ENCODE measurements at places on chromosomes 7 and 10.

DNA sequence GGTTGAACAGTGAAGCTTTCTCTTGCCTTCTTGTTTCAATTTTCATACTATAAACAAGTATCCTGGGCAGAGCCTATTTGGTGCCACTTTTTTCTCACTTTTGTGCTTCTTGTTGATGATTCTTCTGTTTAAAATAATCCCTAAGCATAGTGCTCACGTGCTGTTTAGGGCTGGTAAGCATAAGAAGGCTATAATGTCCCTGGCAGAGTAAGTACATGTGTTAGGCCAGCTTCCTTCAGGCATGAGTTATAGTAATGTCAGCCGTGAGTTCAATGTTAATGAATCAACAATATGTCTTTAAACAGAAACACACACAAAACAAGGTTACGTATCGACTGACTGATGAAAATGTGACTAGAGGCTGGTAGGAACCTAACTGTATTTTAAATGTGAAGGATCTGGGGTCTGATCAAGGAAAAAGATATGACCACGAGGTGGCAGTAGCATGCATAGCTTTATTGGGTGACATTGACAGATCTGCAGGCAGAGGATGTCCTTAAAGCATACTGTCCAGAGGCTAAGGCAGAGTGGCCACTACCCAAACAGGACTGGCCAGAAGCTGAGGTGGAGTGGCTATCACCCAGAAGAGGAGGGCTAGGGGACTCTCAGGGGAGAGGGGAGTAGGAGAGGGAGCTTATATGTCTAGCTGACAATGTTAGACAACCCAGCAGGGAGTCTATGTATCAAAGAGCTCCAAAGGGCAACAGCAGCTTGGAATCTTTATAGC lies 113.7 kb downstream of the BRAF start:
- peak; percentile 74 for DNase-seq

DNA sequence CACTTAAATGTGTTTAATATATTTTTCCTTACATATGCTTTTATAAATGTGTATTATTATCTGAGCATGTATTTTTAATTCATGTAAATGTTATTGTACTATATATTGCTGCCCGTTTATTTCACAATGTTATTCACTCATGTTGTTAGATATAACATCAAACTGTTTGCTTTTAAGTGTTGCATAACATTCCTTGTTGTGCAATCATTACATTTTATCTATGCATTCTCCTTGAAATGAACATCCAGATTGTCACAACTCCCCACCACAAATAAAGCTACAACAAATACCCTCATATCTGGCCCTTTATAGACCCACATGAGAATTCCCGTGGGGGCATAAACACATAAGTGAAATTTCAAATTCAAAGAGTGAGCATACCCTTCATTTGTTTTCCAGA lies 264.2 kb downstream of the HPSE2 start:
- no peak for DNase-seq

DNA sequence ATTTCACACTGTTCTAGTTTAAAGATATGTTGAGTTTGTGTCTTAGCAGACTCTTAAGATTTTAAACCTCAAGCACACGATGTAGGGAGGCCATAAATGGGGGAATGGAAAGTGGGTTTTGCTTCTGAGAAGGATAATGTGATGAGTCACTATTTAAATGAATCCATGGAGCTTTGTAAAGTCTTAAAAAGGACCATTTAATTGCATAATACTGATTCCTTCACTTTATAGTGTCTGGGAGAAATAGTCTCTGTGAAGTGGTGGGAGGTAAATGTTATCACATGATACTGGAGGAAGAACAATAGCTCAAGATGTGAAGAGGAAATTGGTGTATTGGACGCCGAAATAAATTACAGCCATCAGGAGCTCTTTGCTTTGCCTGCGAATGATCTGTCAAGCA lies 84.0 kb upstream of the MYO3A start:
- no peak for DNase-seq

DNA sequence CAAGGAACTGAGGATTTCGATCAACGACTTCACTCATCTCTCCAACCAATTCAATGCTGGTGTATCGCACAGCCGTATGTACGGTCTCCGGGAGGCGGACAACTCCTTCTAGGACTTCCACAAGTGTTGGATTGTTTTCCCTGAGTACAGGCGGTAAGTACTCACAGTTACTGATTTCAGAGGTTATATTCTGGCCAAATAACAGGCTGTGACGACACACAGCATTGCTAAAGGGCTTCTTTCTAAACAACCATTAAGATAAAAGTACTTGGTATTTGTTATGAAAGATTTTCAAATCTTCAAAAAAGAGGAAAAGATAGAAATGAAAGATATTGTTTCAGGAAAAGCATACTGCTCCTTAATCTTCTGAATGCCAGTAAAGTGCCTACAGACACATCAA lies 52.2 kb downstream of the IRF5 start:
- no peak for DNase-seq

GRCh38 chr10:72800000-72800740 lies 93.4 kb upstream of the OIT3 start:
- DNase-seq = peak; percentile 47

DNA sequence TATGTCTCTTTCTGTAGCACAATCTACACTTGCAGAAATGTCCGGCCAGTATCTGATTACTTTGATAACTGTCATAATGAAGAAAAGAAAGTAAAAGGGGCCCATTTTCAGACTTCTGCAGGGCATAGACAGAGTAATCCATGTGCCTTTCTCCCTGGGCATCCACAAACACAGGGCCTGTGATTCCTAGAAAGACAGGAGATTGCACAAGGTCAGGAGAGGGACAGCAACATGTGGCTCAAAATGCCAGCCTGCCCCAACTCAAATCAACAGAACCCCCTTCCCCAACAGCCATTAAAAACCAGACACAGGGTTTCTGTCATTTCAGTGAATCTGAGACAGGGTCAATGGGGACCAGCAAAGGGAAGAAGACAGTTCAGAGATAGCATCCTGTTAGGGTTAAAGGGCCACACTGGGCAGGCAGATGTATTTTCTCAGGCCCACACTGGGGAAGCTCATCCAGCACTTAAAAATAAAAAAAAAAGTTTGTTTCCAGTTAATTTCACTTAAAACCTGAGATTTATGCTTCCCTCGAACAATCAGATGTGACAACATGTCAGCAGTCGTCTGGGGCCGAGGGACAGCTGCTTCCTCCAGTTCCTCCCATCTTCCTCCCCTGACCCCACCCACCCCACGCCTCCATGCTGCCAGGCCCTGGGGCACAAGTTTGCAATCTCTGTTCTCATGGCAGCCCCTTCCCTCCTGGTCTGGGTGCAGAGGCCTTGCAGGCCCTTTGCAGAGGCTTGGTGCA lies 30.7 kb upstream of the ACSL5 start:
- DNase-seq = no peak

DNA sequence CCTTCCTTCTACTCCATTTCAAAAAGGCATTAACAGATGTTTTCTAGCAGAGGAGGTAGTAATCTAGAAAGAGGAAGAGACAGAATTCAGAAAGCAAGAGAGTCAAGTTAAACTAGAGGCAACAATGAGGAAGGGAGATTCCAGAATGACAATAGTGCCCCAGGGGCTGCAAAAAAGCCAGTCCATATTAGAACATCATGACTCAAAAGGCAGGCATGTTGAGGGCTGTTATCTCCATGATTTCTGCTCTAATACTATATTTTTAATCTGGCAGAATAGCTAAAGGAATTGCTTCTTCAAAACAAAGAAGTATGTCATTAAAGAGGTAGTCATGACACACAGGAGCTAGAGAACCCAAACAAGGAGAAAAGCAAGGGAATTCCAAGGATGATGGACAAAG lies 599.6 kb downstream of the INHBA start:
- DNase-seq = no peak

DNA sequence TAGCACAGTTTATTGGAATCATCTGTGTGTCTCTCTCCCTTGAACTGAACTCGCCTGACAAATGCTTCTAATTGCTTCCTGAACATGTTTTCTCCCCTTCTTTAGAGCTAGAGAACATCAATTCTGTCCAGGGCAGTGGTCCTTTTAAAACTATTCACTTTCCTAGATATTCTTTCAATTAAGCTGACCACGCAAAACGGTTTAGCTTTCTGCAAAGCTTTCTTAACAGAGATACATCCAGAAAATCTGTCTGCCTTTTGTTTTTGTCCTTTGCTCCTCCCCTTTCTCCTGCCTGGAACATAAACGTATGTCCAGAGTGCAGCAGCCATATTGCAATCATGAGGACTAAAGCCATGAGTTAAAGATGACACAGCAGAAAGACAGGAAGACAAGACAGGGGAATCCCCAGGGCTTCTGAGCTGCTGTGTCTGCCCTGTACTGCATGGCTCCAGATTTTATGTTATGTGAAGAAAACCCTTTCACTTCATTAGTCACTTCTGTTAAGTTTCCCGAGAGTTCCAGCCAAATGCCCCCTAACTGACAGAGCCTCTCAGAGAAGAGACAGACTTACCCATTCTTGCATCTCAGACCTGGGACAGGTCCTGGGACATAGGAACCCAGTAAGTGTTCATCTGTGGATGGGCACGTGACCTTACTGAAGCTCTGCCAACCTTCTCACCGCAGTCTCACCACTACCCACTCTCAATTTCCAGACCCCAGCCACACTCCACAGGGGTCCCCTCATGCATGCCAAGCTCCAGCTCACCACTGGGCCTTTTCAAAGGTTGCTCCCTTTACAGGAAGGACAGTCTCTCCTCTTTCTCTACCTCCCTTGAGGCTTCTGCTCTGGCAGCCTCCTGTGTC lies 35.0 kb upstream of the CPXM2 start:
- no peak for DNase-seq

GRCh38 chr7:91826377-91826776 lies 54.1 kb downstream of the MTERF1 start:
- DNase-seq = no peak

- no peak for DNase-seq
Measured at GRCh38 chr7:18458830-18459229, 36.7 kb upstream of the HDAC9 start.

DNA sequence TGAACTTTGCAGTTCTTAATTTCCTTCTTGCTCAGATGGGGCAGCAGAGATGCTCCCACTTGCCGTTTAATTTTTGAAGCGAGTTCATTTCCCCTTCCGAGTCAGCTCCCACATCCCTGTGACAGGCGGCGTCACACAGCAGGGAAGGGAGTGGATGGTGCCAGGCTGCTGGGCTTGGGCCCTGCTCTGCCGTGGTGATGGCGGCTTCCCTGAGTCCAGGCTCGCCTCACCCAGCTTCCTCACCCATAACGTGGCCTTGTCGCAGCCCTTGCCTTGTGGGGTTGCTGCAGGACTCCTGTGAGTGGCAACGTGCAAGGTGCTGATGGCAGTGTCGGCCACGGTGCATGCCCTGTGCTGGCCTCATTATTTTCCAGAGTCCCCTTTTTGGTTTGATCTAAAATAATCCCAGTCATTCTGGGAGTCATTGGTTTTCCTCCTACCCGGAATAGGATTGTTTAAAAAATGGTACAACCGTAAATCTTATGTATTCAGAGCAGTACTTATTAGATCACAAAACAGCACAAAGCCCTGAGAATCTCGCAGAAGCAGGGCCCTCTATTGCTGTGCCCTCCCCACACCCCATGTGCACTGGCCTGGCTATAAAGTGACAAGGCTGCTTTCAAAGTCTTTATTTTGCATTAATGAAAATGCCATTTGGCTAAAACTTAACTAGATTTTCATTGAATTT lies 260.1 kb downstream of the WDR37 start:
- DNase-seq = peak; percentile 13

DNA sequence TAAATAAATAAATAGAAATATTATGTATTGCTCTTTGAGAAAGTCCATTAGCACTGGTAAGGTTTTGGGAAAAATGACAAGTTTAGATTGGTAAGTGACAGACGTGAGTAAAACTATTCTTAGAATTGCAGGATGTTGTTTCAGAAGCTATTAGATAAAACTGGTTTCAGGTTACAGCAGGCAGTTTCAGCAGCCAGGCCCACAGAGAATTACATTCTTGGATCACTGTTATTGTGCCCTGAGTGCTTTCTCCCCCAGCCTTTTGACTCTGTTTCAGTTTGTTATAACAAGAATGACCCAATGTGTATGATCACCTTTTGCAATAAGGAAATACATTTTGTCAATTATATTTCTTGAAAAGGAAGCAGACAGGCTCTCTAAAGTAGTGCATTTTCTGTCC lies 86.5 kb downstream of the DKK1 start:
- DNase-seq = no peak

DNA sequence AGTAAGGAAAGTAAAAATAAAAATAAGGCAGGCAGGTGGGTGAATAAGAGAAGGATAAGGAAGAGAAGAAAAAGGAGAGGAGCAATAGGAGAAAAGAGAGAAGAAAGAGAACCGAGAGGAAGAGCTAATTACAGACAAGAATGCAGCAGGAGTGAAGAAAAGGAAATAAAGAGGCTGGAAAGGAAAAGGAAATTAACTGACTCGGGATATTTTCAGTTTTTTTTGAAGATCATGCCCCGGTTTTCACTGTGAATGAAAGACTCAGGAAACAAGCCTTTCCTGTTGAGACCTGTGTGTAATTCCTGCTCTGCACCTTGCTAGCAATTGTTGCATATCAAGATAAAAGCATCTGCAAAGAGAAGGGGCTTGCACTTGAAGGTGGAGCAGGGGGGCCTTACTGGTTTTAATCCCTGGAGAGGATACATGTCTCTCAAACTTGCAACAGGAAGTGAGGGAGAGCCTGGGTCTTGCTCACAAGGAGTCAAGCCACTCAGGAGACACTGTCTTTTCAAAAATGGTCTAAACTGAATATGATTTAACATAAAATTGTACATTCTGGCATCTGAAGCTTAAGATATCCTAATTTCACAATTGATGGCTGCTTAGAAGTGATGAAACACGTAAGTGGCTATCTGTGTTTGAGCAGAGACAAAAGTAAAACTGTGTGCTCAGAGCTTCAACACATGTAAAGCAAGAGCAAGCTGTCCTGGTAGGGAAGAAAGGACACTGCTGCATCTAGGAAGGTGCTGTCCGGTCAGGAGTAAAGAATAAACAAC lies 157.6 kb downstream of the FAM107B start:
- no peak for DNase-seq

DNA sequence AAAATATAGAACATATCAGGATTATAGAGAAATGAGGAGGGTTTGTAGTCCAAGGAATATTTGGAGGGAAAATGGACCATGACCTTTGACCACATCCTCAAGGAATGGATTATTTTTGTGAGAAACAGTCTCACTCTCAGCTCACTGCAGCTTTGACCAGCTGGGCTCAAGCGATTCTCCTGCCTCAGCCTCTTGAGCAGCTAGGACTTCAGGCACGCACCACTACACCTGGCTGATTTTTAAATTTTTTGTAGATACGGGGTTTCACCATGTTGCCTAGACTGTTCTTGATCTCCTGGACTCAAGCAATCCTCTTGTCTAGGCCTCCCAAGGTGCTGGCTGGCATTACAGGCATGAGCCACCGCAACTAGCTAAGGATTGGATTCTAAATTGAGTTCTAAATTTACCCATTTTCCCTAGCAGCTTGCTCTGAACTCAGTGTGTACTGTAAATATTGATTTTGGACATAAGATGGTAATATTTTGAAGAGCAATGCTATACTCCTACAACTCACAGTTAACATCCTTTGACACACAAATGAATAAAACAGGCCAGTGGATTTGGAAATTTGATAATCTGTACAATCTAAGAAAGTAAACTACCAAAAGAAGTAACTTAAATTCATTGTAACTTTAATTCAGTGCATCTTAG lies 73.8 kb downstream of the TET1 start:
- DNase-seq = no peak

- peak; percentile 68 for DNase-seq
Measured at GRCh38 chr7:20330239-20330927, at the start of gene ITGB8. TSS of gene ITGB8 (plus strand) at chr7:20330900. CDS start at chr7:20331807, 907 bp downstream.

- DNase-seq = no peak
Measured at GRCh38 chr10:5538446-5538845, 13.7 kb downstream of the CALML3 start.

GRCh38 chr7:80791509-80791929 lies 127.3 kb downstream of the SEMA3C start:
- DNase-seq = no peak

Data from NCI-H2081 (cell line).